ELF-1 (cell line): ENCODE measurements at places on chromosomes 4 and X.

DNA sequence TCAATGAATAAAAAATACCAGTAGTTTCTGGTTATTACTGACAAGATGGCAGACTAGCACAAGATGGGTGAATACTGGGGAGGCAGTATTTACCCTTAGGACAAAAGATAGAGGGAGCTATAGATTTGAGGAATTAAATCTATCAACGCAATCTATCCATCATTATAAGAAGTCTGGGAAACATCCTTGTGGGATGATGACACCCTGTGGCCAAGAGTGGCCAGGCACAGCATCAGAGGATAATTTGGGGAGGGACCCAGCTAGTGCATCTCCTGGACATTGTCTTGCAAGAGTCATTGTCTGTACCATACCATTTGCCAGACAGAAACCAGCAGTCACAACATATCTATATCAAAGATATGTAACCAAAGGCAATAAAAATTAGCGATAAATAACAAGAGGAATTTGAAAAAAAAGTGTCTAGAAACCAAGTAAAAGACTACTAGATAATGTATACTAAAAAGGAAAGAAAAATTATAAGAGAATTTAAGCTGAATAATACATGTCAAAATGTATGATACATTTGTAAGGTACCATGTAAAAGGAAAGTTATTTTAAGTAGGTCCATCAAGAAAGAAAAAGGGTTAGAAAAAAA lies 22.9 kb downstream of the KCTD8 start:
- DNase-seq, result peak; percentile 33

- DNase-seq, result no peak
Measured at GRCh38 chr4:171676555-171677215, 136.5 kb upstream of the GALNTL6 start.

DNA sequence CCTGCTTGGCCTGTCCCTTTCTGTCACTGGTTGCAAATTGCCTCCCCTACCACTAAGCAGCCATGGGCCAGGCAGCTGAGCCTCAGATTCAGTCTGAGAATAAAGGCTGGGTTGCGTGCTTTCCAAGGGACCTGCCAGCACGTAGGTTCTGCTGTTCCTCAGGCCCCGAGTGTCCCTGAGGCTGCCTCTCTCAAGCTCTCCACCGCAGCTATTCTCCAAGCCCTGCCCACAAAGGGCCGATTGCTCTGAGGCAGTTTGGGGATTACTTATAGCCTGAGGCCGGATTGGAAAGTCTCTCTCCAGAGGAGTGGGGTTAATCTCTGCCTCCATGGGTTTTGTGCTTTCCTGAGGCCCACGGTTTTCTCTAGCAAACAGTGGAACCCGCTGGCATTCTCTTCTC lies 590.7 kb downstream of the BCOR start:
- peak; percentile 67 for DNase-seq

DNA sequence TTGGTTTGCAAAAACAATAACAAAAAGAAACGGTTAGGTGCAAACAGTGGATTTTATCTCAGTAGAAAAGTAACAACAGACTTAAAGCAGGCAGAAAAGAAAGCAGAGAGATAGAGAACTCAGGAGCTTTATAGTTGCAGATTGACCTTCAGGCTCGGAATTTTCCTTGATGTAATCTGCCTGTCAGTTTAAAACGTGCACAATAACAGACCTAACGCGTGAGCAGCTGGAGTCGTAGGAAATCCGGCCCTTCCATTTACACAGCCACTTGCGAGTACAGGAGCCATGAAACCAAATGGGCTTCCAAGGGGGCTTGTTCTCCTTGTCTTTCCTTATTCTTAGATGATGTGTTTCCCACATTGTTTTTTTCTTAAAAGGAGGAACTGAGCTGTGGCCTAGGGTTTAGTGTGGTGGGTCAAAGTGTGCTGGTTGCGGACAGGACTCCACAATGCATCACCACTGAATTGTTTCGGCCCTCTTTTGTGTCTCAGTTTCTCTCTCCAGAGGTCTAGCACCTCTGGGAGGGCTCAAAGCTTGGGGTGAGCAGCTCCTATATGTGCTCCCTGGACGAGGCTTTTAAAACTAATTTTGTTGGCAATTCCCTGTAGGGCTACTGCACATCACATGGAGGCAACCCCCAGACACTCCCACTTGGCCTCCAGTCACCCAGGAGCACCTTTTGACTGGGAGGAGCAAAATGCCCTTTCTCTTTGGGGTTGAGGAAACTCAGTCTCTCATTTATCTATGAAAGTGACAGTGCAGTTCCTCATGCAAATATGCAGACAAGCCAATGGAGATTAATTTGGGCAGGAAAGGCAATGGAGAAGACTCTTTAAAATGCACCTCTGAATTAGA lies 13.9 kb upstream of the MPP1 start:
- no peak for DNase-seq

DNA sequence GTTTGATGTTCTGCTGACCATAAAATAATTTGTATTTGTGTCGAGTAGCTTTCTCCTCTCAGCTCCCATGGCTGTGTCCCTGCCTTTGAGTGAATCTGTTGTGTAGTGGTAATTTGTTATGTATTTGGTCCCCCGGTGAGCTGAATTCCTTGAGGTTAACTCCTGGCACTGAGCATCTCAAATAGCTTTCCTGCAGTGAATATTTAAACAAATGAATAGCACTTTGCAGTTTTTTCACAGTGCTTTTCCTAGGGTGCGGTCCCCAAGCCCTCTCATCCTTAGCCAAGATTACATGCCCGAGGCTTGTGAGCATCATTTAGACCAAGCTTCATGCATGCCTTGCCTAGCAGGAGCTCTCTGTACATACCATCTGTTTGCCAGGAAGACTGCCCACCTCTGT lies 74.2 kb downstream of the CLDN34 start:
- DNase-seq, result peak; percentile 43

- no peak for DNase-seq
Measured at GRCh38 chr4:4410271-4410670, 23.4 kb downstream of the NSG1 start.

DNA sequence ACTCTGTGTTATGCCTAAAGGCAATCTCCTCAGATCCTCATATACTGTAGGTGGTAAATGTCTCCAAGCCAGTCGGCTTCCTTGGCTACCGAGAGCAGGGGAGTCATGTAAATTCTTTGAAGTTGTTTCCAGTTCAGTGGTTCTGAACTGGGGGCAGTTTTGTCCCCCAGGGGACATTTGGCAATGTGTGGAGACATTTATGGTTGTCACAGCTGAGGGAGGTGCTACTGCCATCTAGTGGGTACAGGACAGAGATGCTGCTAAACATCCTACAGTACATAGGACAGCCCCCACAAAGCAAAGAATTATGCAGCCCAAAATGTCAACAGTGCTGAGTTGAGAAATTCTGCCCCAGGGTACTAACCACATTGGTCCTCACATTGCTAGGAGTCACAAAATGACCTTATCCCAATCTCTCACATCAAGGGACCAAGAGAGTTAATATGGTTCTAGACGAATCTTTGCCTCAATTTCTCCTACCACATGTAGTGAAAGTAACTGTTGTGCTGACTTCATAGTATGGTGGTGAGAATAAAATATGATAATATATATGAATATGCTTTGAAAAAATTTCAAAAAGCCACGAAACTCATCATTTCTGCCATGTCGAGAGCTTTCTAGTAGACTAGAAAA lies 104.4 kb upstream of the ARHGAP24 start:
- DNase-seq, result peak; percentile 69
